Endothelial cell (in vitro differentiated cells): ENCODE measurements at places on chromosomes 1 and 21.
A peak's percentile ranks its signal among the peaks of the same experiment; 100 is the strongest.

GRCh38 chr1:232589812-232590743 lies 39.9 kb downstream of the SIPA1L2 start:
- peaks cover 17% of the 10 kb centered on the region for H3K27me3 ChIP-seq
- no peak overlapping the region for H3K4me3 ChIP-seq
- H3K27ac ChIP-seq: peak overlapping the region; percentile 96
- peaks cover 89% of the 10 kb centered on the region for H3K4me1 ChIP-seq
- DNase-seq: peak; percentile 36
- H3K36me3 ChIP-seq: peaks cover 33% of the 10 kb centered on the region

- peaks cover 17% of the 10 kb centered on the region for H3K36me3 ChIP-seq
- DNase-seq: no peak
- no peaks in the 10 kb centered on the region for H3K4me1 ChIP-seq
- no peak overlapping the region for H3K27ac ChIP-seq
- H3K27me3 ChIP-seq: peaks cover 16% of the 10 kb centered on the region
Observed at GRCh38 chr21:45020629-45021427, 53.6 kb upstream of the ADARB1 start.

DNA sequence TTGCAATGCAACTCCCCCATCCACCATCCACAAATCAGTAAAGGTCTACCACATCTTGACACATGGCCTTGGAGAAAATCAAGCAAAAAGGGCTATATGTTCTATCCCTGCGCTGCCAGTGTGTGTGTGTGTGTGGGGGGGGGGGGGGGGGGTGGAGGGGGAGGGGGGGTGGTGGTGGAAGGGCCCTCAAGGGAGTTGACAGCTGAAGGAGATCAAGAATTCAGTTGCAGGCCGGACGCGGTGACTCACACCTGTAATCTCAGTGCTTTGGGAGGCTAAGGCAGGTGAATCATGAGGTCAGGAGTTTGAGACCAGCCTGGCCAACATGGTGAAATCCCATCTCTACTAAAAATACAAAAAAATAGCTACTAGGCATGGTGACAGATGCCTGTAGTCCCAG lies 37.6 kb upstream of the CLIC4 start:
- no peak overlapping the region for H3K27ac ChIP-seq
- H3K27me3 ChIP-seq: peaks cover 6% of the 10 kb centered on the region
- no peak for DNase-seq
- H3K4me3 ChIP-seq: no peak overlapping the region
- no peaks in the 10 kb centered on the region for H3K36me3 ChIP-seq
- peaks cover 22% of the 10 kb centered on the region for H3K4me1 ChIP-seq

DNA sequence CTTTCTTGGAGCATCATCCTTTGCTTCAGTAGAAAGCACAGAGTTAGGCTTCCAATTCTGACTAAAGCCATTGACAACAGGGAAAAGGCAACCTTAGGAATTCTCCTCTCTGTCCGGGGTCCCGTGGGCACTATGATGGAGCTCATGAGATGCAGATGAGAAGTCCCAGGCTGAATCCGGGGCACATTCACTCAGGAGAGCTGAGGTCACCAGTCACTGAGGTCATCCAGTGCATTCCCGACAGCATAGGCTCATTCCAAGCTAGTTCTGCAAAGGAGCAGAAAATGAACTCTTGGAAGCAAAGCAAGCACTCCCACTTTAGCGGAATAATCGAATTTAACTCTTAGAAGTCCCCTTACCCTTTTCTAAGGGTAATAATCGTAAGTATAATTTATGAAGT lies 6.8 kb downstream of the CR1 start:
- H3K36me3 ChIP-seq: no peaks in the 10 kb centered on the region
- H3K27me3 ChIP-seq: peaks cover 3% of the 10 kb centered on the region
- H3K27ac ChIP-seq: no peak overlapping the region

- H3K27ac ChIP-seq: no peak overlapping the region
- peaks cover 3% of the 10 kb centered on the region for H3K36me3 ChIP-seq
- H3K4me3 ChIP-seq: no peak overlapping the region
- H3K27me3 ChIP-seq: no peaks in the 10 kb centered on the region
Observed at GRCh38 chr1:32316903-32317277, 19.1 kb downstream of the MARCKSL1 start.

- no peak overlapping the region for H3K4me3 ChIP-seq
- no peaks in the 10 kb centered on the region for H3K36me3 ChIP-seq
- no peak for DNase-seq
- no peak overlapping the region for H3K27ac ChIP-seq
Observed at GRCh38 chr1:170691258-170691657, 27.3 kb downstream of the PRRX1 start.

- no peak for DNase-seq
- peaks cover 1% of the 10 kb centered on the region for H3K27me3 ChIP-seq
- H3K4me3 ChIP-seq: no peak overlapping the region
- no peaks in the 10 kb centered on the region for H3K36me3 ChIP-seq
- H3K4me1 ChIP-seq: no peaks in the 10 kb centered on the region
Observed at GRCh38 chr21:38121888-38122720, 134.7 kb upstream of the KCNJ15 start.

DNA sequence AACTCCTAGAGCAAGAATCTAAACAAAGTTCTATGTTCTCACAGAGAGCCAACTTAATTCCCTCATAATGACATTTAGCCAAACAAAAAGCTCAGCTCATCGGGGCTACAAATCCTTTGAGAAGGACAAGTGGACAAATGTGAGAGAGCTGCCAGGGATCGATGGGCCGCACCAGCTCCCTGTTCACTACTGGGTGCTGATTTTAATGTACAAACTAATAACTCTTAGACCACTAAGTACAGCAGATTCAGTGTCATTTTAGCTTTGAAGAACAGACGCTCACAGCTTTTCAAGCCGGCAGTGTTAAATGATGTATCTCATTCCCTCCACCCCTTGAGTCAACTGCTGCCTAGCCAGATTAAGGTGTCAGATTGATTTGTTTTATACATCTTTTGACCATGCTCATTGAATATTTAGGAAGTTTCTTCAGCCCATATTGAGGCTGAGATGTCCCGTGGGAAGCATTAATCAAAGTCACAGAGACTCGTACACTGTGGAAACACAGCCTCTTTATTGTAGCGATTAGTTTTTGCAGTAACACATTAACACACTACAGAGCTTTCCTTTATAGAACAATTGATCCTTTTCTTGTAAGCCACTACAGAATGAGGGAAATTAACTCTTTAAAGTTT lies 21.1 kb downstream of the PROX1 start:
- no peaks in the 10 kb centered on the region for H3K4me1 ChIP-seq
- DNase-seq: no peak
- H3K27me3 ChIP-seq: no peaks in the 10 kb centered on the region
- H3K27ac ChIP-seq: no peak overlapping the region
- H3K36me3 ChIP-seq: peaks cover 8% of the 10 kb centered on the region

DNA sequence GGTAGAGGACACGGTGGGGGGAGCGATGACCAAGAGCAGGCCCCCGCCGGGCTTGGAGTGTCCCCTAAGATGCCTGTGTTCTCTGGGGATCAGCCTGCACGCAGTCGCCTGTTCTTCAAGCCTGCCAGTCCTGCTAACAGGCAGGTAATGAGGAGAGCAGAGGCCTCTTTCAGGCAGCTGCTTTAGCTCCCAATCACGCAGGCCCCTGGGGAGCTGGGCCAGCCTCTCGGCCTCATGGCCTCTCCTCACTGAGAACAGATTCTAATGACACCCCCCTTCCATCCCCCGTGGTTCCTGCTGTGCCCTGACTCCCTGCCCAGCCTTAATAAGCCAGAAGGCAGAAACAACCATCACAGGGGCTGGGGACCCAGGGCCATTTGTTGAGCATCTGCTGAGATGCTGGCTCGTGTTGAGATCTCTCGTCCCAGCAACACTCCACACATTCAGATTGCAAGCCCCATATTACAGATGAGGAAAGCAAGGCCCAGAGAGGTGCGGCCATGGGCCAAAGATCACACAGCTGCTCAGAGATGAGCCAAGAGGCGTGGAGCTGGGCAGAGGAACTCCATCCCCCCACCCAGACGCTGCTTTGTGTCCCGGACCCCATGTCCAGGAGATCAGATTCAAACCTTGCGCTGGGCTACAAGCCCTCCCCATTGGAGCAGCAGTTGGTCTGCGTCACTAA lies 71.6 kb upstream of the CASZ1 start:
- H3K27ac ChIP-seq: no peak overlapping the region
- DNase-seq: no peak
- H3K36me3 ChIP-seq: no peaks in the 10 kb centered on the region
- H3K4me1 ChIP-seq: peaks cover 3% of the 10 kb centered on the region
- H3K4me3 ChIP-seq: no peak overlapping the region
- peaks cover 15% of the 10 kb centered on the region for H3K27me3 ChIP-seq

GRCh38 chr1:220882061-220882891 lies 3.0 kb downstream of the HLX start:
- H3K4me1 ChIP-seq: peaks cover 51% of the 10 kb centered on the region
- no peaks in the 10 kb centered on the region for H3K36me3 ChIP-seq
- peak overlapping the region; percentile 71 for H3K4me3 ChIP-seq

DNA sequence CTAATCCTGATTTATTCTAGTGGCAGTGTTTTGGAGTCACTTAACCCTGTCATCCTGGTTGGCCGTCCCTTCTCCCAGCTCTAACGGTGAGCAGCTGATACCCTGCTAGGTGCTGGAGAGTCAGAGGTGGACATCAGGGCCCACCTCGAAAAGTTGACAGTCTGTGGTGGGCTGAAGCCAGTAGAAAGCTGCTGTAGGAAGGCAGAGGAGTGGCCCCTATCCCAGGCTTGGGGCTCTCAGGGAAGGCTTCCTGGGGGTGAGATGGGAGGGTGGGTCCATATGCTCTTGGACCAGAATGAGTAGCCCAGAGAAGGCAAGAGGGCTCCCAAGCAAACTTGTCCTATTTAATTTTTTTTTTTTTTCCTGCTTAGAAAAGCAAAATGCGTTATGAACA lies 475 bp upstream of the RPL5 start:
- no peak for DNase-seq
- H3K36me3 ChIP-seq: peaks cover 18% of the 10 kb centered on the region
- peaks cover 25% of the 10 kb centered on the region for H3K4me1 ChIP-seq
- peak overlapping the region; percentile 97 for H3K4me3 ChIP-seq
- no peak overlapping the region for H3K27ac ChIP-seq

DNA sequence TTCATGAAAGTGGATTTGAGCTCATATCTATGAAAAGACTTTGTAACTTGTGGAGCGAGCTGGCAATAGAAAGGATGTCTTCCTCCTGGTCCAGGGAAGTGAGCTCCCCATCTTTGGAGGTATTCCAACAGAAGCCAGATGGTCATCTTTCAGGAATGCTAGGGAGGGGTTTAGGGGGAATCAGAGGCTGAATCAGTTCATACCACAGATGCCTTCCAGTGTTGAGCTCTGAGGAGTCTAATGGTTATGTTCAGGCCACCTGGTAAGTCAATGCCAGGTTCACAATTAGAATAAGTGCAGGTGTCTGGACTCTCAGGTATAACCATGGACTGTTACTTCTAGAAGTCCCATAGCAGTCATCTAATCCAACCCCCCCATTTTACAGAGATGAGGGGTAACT lies 119.1 kb downstream of the ACTL8 start:
- H3K4me3 ChIP-seq: no peak overlapping the region
- no peak for DNase-seq
- peaks cover 1% of the 10 kb centered on the region for H3K27me3 ChIP-seq
- no peak overlapping the region for H3K27ac ChIP-seq
- H3K4me1 ChIP-seq: no peaks in the 10 kb centered on the region

DNA sequence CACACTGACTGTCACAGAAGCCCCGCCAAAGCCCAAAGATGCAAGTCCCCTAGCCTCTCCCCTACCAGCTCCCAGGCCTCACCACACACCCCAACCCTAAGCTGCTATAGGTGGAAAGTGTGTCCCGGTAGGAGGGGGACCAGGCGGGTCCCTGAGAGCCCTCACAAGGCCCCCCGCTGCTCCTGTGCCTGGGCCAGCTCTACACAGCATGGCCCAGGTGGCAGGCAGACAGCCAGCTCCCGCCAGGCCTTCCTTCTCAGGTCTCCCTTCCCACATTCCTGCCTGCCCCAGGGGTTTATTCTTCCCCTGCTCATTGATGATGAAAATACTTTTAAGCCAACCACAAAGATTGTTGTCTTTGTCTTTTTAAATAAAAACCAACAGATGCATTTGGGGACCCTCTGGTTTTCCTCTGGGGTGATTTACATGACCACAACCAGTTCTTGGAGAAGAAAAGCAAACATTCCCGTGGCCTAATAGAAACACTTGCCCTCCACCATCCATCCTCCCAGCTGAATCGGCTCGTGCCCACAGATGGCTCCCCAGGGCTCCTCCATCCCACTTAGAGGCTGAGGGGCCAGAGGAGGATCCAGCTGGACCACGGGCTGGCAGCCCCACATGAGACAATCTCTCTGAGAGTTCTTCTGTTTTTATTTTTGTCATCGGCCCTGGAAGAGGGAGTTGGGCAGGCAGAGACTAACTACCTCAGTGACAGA lies 93.1 kb downstream of the DMRTB1 start:
- no peaks in the 10 kb centered on the region for H3K4me1 ChIP-seq
- no peak overlapping the region for H3K27ac ChIP-seq
- H3K4me3 ChIP-seq: no peak overlapping the region
- H3K27me3 ChIP-seq: peaks cover 7% of the 10 kb centered on the region
- no peak for DNase-seq

- no peak overlapping the region for H3K4me3 ChIP-seq
- peaks cover 2% of the 10 kb centered on the region for H3K27me3 ChIP-seq
- no peak for DNase-seq
- H3K4me1 ChIP-seq: no peaks in the 10 kb centered on the region
- H3K27ac ChIP-seq: no peak overlapping the region
Observed at GRCh38 chr1:183764981-183765380, 39.9 kb upstream of the RGL1 start.

GRCh38 chr21:46651121-46651520 lies 15.6 kb downstream of the PRMT2 start:
- H3K4me3 ChIP-seq: no peak overlapping the region
- no peak for DNase-seq
- H3K27me3 ChIP-seq: peaks cover 5% of the 10 kb centered on the region
- no peaks in the 10 kb centered on the region for H3K4me1 ChIP-seq
- no peak overlapping the region for H3K27ac ChIP-seq
- peaks cover 70% of the 10 kb centered on the region for H3K36me3 ChIP-seq

DNA sequence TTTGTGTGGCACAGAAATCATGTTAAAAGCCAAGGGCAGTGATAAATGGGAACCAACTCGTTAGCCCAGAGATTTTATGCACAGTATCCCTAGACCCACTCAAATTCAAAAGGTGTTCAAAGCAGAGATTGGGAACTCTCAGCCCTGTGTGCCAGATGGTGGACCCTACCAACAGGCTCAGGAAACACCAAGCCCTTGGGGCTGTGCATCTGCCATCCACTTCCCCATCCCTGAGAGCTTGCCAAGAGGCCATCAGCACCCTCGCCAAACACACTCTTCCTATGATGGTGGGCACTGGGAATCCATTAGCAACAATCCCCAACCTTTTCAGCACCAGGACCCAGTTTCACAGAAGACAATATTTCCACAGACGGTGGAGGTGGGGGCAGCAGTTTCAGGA lies 194.2 kb upstream of the NFIA start:
- no peaks in the 10 kb centered on the region for H3K27me3 ChIP-seq
- H3K4me3 ChIP-seq: no peak overlapping the region
- DNase-seq: no peak
- no peak overlapping the region for H3K27ac ChIP-seq

- no peak overlapping the region for H3K27ac ChIP-seq
- no peaks in the 10 kb centered on the region for H3K36me3 ChIP-seq
- peaks cover 7% of the 10 kb centered on the region for H3K4me1 ChIP-seq
- DNase-seq: no peak
- no peak overlapping the region for H3K4me3 ChIP-seq
- no peaks in the 10 kb centered on the region for H3K27me3 ChIP-seq
Observed at GRCh38 chr1:246216906-246217305, 290.2 kb downstream of the SMYD3 start.

- H3K27me3 ChIP-seq: no peaks in the 10 kb centered on the region
- H3K36me3 ChIP-seq: peaks cover 34% of the 10 kb centered on the region
- H3K4me1 ChIP-seq: no peaks in the 10 kb centered on the region
- no peak overlapping the region for H3K4me3 ChIP-seq
- DNase-seq: no peak
- no peak overlapping the region for H3K27ac ChIP-seq
Observed at GRCh38 chr1:160227034-160227433, 21.9 kb downstream of the PEA15 start.

GRCh38 chr1:243605604-243606003 lies 244.4 kb downstream of the AKT3 start:
- no peaks in the 10 kb centered on the region for H3K4me1 ChIP-seq
- H3K36me3 ChIP-seq: peaks cover 27% of the 10 kb centered on the region
- no peak overlapping the region for H3K27ac ChIP-seq
- peaks cover 3% of the 10 kb centered on the region for H3K27me3 ChIP-seq
